ENCODE measurements at places on chromosomes 2 and 18.

DNA sequence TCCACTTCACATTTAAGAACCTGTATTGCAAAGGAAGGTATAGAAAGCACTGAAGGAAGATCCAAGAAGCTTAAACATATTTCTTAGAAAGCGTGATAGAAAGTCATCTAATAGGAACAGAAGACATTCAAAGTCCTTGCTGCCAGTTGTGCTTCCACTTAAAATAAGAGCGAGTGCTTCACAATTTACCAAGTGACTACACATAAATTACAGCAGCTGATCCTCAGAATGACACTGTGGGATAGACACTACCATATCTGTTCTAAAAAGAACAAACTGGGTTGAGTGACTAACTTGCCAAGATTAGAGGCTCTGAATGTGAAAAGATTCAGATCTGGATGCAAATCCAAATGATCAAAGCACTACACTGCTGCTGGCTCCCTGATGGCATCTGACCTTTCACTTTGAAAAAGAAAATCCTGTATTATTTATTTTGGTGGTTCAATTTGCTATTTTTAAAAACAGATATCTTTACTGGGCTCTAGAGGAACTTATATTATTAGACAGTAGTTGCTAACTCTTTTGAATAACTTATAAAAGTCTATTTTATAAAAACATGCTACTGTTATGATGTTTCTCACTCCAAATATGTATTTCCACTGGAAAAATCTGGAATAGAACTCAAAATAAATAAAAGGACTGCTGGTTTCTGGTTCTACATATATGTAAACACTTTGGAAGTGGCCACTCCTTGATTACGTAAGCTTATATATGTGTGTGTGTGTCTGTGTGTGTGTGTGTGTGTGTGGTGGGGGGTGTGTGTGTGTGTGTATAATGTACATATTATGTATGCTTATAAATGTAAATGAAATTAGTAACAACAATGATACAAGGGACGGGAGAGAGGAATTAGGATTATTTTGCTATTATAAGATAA lies 57.4 kb downstream of the KIDINS220 start:
- DNase-seq: no peak

DNA sequence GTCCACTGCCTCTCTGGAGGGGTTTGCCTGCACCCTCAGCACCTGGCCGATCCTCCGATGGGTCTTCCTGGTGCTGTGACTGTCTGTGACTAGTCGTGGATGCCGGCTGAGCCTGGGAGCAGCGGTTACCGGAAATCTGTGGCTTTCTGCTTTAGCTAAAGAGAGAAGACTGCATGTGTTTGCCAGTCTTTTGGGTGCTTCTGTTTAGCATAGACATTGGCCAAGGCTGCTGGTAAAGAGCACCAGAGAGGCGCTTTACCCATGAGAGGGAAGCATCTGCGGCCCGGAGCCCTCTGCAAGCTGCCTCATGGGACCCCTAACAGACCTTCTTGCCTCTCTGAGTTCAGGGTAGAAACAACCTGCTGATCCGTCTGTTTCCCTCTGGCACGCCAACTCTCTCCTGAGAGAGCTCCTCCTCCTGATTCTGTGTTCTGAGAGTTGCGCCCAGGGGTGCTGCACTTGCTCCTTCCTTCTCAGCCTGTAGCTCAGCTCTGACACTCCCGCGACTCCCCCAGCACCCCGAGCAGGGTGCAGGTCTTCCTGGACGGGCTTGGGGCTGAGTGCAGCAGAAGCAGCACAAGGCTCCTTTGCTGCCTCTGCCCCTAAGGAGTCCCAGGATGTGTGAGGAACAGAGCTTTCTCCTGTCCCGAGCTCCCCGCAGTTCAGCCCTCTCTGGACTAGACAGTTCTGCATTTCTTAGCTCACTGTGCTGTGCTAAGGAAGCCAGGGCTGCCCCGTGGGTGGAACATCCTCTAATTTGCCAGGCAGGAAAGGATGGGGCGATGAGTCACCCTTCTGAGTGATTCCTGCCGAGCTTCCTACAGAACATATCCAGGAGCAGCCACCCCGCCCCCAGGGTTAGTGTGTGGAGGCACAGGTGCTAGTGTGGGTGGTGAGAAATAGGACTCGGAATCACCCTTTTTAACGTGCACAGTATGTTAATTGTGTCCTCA lies 203.2 kb downstream of the SH3RF3 start:
- no peak for DNase-seq

- no peak for DNase-seq
Measured at GRCh38 chr2:48531141-48531648, 1.2 kb downstream of the STON1 start.

DNA sequence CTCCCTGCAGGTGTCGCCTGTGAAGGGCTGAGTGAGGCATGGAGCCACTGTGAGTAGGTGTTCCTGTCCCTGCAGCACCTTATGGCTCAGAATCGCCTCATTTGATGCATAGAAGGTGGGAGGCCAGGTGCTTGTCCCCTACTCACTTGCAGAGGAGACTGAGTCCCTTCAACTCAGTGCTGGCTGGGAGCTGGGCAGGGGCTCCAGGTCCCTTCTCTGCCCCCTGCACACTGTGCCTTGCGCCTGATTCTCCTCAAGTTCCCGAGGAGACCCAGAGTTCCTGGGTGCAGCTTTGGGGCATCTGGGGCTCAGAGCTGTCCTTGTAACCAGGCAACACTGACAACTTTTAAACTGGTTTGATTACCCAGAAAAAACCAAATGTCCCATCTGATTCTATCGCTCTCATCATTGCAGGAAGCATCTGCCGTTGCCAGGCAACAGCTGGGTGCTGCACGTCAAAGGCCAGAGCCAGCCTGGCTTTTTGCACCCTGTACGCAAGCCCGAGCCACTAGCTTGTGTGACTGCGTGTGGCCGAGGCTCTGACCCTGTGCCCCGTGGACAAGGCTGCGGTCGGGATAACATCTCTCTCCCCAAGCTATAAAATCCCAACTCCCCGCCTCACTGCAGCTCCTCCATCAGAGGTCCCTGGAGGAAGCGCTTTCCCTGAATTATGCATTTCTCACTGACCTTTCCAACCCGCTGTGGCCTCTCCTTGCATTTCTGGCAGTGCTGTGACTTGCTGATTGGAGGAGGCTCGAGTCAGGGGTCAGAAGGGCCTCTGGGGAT lies 130.8 kb upstream of the HDAC4 start:
- DNase-seq: no peak

- no peak for DNase-seq
Measured at GRCh38 chr2:126883666-126884040, 15.0 kb upstream of the TEX51 start.

- no peak for DNase-seq
Measured at GRCh38 chr2:8481463-8482009, 200.3 kb upstream of the ID2 start.

- no peak for DNase-seq
Measured at GRCh38 chr2:181106789-181107627, 126.6 kb downstream of the UBE2E3 start.

Data from NCI-H1436 (cell line).